T-helper 1 cell (primary cell): ENCODE measurements at places on chromosomes 13 and 19.

DNA sequence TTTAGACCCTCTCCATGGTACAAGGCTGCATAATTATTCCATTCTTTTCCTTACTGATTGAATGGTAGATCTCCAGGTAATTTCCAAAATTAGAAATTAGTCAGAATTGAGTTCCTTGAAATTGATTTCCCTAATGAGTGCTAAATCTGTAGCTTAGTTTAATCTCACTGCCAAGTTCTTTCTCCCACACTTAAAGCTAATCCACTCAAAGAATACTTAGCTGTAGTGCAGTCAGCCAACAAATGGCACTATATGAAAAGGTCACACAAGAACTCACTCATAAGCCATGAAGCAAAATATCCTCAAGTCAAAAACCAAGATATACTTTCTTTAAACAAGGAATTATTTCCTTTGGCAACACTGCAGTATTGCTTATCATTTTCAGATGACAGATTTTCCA is 62.0 kb downstream of the XPO4 start:
- DNase-seq: no peak

DNA sequence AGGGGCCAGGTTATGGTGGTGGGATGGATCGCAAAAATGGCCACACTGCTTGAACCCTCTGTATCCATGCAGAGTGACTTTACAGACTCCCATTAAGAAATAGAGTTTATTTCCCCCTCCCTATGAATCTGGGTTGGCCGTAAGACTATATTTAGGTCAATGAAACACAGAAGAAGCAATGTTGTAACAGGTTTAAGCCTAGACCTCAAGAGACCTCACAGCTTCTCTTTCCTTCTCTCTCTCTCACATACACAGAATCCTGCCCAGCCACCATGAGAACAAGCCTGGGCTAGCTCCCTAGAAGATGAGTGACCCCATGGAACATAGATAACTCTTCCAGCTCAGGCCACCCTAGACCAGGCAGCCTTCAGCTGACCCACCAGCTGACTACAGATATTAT is 21.0 kb upstream of the FBL start:
- no peak for DNase-seq

DNA sequence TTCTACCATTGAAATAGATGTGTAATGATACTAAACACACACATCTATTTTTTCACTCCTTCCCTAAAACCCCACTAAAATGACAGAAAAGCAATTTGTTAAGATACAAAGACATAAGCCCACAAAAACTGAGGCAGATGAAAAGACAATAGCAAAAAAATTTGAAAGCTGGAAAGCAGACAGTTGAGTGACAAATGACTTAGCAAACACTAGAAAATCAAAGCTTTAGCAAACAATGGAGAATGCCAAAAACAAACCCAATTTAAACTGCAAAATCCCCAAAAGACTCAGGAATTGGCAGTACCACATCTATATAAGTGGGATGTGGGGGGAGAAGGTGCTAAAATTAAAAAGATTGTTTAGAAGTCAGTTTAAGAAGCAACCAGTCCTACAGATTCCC is 9.5 kb downstream of the TSC22D1 start:
- no peak for DNase-seq

DNA sequence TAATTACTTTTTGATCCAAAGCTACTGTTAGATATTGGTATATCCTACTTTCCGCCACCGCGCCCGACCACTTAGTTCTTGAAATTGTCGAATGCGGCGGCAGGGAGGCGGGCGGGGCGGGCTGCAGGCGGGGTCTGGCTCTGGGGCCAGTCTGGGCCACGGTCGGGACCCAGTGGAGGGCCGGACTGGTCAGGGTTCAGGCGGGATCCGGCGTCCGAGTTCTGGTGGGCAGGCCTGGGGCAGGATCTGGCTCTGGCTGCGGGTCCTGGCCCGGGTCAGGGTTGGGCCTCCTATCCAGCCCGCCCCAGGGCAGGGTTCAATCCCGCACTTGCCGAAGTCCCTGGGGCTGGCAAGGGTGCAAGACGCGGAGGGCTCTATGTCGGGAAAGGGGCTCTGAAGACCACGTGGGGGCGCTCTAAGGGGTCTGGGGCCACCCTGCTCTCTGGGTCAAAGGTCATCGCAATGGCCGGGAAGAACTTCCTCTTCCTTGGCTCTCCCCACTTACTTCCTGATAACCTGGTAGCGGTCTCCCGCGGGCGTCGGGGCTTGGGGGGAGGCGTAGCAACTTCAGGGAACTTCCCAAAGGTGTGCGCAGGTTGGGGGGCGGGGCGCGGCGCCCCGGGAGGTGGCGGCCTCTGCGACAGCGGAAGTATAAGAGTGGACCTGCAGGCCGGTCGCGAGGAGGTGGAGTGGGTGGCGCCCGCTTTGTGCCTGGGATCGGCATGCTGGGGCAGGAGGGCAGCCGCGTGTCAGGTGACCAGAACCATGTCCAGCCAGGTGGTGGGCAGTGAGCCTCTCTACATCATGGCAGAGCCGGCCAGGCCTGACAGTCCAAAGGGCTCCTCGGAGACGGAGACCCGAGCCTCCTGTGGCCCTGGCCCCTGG is 83.4 kb downstream of the MRPL57 start:
- no peak for DNase-seq

DNA sequence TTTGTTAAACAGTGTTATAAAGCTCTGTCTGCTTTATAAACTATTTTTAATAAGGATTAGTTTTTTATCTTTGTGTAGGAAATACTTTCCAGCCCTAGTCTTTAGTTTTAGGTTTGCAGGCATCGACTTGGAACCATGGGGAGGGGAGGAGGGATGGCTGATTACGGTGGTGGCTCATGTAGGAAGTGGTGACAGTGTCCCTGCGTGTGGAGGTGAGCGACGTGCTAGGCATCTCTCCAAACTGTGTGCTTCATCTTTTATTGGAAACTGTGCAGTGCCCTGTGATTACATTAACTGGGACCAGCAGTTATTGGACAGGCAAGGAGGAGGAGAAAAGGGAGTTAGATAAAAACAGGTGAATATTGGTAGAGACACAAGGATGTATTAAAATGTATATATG is 203.8 kb downstream of the ATP8A2 start:
- DNase-seq: no peak

DNA sequence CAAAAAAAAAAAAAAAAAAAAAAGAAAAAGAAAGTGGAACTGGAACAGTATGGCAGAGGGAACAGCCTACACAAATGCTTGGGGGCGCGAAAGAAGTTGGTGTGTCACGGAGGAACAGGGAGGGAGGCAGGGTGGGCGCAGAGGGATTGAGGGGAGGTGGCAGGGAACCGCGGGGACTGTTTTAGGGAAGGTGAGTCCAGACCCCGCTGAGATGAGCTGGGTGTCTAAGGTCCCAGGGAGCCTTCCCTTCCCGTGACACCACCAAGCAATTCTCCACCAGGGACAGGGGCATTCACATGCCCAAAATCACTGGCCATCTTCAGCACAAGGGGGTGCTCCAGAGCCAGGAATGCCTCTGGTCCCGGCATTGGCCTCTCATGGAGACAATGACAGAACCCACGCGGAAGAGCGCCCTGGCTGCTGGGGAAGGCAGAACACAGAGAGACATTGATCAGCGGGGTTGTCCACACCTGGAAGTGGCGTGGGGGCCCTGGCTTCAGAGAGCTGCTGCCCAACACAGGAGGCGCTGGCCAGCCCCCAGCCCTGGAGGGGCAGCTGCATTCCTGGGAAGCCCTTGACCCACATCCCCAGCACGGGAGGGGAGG is 6.9 kb downstream of the PEAK3 start:
- DNase-seq: peak; percentile 41

GRCh38 chr19:55436847-55437246 is 6.3 kb downstream of the SHISA7 start:
- DNase-seq: no peak

- no peak for DNase-seq
Observed at GRCh38 chr19:45976178-45976577, 2.5 kb upstream of the NOVA2 start.

- no peak for DNase-seq
Observed at GRCh38 chr19:6868351-6868750, 19.0 kb upstream of the ADGRE1 start.

DNA sequence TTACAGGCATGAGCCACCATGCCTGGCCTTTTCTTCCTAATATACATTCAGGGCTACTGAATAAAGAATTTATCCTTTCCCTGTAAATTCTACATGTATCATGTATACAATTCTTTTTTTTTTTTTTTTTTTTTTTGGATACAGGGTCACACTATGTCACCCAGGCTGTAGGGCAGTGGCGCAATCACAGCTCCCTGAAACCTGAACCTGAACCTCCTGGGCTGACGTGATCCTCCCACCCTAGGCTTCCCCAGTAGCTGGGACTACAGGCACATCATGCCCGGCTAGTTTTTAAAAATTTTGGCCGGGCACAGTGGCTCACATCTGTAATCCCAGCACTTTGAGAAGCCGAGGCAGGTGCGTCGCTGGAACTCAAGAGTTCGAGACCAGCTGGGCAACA is 6.5 kb upstream of the SLC44A2 start:
- DNase-seq: no peak

- DNase-seq: no peak
Observed at GRCh38 chr19:6476155-6476895, 5.3 kb downstream of the DENND1C start.

- peak; percentile 85 for DNase-seq
Observed at GRCh38 chr19:34359140-34359953, 5.6 kb upstream of the GPI start.

- DNase-seq: no peak
Observed at GRCh38 chr19:36125557-36125956, 10.3 kb downstream of the TBCB start.

DNA sequence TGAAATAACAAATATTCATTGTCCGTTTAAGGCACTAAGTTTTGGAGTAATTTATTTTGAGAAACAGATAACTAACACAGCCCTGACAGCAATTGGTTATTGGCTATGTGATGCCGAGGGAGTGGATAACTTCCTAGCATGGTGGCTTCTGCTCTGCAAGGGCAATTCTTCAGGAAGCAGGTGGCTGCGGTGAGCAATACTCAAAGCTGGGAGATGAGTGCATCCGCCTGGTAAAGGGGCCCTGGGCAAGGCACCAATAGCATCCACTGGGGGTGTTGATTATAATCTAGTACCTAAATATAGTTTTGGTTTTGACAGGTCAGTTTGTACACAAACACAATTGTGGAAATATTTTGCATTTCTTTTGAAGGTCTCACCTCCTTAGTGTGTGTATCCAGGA is 41.0 kb downstream of the CCDC70 start:
- no peak for DNase-seq

DNA sequence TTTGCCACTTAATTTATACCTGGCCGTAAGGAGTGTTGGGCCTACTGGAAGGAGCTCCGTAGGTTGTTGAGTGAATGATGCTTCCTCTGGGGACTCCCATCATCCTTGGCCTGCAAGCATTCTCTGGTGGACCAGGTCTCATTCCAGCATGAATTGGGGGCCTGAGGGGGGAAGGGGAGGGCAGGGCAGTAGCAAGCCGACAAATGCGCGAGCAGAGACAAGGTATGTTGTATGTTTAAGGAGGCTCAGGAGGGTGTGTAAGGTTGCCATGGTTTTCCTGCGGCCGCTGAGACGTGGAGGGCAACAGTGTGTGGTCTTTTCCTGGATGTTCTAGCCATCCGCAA is 749 bp downstream of the ZNF264 start:
- DNase-seq: no peak

- DNase-seq: no peak
Observed at GRCh38 chr13:40220299-40220935, 446.0 kb downstream of the FOXO1 start.

DNA sequence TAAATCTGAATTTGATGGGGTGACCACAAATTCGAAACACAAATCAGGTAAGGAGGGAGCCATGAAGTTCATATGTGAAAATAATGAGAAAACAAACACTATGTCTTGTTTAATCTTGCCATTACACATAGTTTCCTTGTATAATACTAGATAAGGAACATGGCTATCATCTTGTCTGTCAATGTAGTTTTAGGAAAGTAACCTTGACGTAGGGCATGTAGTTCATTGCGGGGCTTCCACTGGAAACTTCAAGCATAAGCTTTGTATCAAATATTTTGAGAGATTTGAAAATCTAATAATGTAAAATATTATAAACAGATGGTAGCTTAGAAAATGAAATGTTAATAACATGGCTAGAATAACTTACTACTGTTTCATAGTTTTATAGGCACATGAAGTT is 8.8 kb downstream of the BIVM start:
- DNase-seq: no peak
